ENCODE measurements at places on chromosomes 5 and 9. TPM values are rescaled to one million over a fixed set of nuclear protein-coding genes. Genes with fewer than 3 reads are reported as not detected.

DNA sequence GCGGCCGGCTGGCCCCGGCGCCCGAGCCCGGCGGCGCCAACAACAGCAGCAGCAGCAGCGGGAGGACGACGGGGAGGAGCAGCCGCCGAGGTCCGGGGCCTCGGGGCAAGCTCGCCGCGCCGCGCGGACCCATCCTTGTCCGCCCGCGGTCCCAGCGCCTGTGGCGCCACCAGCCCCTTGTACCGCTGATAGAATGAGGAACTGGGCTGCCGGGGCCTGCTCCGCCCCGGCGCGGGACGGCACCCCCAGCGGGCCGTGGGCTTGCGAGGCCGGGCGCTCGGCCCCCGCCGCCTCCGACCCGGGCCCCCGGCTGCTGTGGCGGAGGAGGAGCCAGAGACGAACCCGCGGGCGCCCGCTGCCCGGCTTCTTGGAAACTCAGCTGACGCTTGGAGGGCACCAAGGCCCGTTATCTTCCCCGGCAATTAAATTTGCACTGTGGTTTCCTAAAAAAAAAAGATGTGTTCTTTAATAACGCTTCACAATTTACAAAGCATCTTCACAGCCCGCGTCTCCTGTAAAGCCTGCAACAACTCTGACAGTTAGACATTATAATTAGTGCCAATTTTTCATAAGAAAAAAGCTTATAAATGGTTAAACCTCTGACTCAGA is at the start of gene ARSB:
Gene ARSB, minus strand, starts transcription at position 195 of the 609 bp plus-strand sequence. Its CDS starts 62 bp downstream, at position 133.
- no peak for DNase-seq

- DNase-seq: no peak
Observed at GRCh38 chr5:116834796-116835515, 260.3 kb upstream of the SEMA6A start.

DNA sequence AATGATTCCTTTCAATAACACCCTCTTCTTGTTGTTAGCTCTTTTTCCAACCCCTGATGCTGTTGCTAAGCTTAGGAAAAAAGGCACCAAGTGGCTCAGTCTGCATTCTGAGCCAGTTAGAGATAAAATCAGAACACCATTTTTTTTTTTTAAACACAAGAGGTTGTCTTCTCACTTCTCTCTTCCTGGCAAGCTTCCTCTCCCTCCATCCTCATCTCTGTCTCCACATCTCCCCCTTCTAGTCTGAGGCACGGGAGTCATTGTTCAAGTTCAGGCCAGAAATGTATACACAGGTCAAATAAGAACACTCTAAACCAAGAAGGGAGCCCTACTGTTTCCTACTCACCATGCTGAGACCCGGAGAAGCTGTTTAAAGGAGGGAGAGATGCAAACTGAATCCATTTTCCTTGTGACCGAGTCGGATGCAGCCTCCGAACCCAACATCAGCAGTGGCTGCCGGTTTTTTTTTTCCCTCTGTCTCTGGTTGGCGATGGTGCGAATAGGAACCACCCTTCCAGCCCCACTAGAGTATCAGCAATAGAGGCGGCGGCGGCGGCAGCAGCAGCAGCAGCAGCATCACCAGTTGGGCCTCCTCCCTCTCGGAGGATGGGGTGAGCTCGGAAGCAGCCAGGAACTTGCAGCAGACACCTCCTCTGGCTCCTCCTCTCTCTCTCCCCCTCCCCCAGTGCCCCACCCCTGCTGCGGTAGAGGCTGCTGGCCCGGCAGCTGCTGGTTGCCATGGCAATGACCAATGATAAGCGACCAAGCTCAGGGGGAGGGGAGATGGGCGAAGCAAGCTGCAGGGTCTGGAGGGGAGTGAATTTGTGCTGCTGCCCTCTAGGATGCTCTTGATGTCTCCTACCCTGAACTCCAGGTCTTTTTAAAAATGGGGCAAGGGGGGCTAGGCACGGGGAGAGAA is at the start of gene JAKMIP2:
Gene JAKMIP2, minus strand, starts transcription at position 619 of the 919 bp plus-strand sequence. CDS start 110,922 bp downstream, outside the sequence.
- peak; percentile 3 for DNase-seq

- no peak for DNase-seq
Observed at GRCh38 chr5:91177639-91178038, 205.5 kb downstream of the ARRDC3 start.

DNA sequence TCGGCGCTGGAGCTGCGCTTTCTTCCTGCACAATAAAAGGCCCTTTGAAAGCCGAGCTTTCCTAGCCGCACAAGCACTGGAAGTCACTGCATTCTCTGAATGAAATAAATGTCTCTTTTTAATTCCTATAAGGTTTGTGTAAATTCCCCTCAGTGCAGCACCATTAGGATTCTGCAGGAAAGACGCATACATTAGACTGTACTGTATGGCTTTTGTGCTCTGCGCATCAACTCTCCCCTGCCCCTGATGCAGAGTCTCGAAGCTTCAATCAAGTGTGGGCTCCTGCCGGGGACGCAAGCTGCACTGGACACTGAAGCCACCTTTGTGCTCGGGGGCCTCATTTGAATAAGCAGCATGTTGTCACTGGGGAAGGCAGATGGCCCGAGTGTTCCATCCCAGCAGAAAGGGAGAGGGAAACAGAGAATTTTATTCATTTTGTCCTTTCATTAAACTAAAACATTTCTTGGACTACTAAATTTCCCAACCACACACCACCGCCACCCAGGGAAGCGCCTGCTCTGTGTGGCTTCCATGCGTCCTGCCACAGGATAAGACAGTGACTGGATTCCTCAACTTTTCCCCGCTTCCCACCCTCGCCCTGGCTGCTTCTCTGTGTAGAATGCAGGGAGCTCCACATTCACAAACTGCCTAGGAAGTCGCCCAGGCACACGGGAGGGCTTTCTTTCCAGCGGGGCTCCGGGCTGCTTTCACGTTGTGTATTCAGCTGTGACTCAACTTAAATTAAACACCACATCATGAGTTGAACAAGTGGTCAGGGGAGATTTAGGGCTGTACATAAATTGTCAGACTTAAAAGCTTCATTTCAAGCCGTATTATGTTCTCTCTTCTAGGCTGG is 635.4 kb downstream of the IRX1 start:
- no peak for DNase-seq

DNA sequence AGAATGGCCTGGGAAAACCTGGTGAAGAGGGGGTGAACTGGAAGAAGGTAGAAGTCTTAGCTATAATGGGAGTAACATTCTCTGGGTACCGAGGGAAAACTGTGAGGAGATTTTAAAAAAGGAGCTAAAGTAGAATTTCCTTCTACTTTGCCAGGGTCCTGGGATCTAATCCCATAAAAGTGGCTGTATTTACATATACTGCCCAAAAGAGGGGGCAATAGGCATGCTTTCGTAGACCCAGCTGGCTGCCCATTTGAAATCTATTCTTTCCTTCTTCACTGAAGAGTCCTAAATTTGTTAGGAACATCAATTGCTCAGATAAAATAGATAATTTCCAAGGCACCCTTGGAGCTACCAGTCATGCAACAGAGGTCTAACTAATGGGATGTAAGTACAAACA is 159.2 kb downstream of the CDC42SE2 start:
- no peak for DNase-seq

GRCh38 chr5:92421942-92422341 is 1038.8 kb upstream of the ARRDC3 start:
- DNase-seq: no peak

- no peak for DNase-seq
Observed at GRCh38 chr5:38783011-38783561, 62.7 kb upstream of the OSMR start.

DNA sequence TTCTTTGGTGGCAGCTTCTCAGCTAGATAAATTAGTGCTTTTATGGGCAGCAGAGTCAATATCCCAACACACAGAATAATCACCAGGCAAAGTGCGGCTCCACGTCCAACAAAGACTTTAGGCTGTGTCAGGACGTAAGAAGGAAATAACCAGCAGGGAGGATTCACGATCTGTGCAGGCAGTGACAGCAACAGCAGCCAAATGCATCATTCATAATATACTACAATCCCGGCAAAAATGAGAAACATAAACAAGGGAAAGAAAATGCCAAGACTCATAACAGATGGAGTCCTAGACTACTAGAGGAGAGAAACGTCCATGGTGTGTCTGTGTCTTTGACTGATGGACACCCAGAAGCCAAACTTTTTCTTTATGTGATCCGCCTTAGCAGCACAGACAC is 100.7 kb downstream of the LMNB1 start:
- no peak for DNase-seq

The ENHO gene
- total RNA-seq: not detected

The TMEM203 gene
- 35.2 TPM for total RNA-seq

The ROR2 gene
- 0.68 TPM for total RNA-seq

The PCDHB2 gene
- 2.3 TPM for total RNA-seq

The CDKN2B gene
- total RNA-seq: 10.0 TPM
